ENCODE measurements at places on chromosomes 11 and 22. TPM values are rescaled to one million over a fixed set of nuclear protein-coding genes. Genes with fewer than 3 reads are reported as not detected.

Gene GLYAT
- total RNA-seq: not detected

Gene P4HA3
- total RNA-seq: not detected

Gene NNMT
- not detected for total RNA-seq

Gene C11orf65
- 0.69 TPM for total RNA-seq

All from activated B cell treated with CpG ODN at 0.5 μM for 24 hours (primary cell).